Glutamatergic neuron (in vitro differentiated cells): ENCODE measurements at places on chromosomes 12 and 14. TPM values are rescaled to one million over a fixed set of nuclear protein-coding genes. Genes with fewer than 3 reads are reported as not detected.
A peak's percentile ranks its signal among the peaks of the same experiment; 100 is the strongest.

GRCh38 chr14:62629176-62629725 is 416.0 kb downstream of the KCNH5 start:
- DNase-seq = no peak

B4GALNT1 gene
- 83.9 TPM for total RNA-seq

DNA sequence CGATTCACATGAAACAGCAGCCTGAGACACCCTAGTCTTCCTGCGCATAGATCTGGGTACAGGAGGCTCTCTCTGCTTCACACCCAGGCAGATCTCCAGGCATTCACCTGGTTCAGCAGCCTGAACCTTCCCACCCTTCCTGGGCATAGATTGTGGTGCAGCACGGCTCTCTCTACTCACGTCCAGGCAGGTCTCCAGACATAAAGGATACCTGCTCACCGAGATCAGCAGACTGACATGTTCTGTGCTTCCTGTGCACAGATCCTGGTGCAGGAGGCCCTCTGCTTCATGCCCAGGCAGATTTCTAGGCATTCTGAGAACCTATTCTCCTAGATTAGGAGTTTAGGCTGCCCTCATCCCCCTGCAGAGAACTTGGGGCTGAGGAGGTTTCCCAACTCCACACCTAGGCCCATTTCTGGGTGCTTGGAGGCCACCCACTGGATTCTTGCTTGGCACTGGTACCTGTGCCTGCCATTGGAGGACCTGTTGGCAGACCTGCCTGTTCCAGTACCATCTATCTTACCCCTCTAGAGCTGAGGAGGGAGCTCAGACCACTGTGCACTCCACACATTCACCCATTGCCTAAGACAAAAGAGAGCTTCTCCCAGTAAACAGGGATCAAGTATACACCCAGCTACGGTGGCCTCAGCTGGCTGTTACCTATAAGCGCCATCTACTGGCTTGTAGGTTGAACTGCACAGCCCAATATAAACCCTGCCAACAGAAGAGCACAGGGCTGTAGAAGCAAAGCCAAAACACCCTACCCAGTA is 28.0 kb upstream of the GARIN6 start:
- peak; percentile 40 for DNase-seq

DNA sequence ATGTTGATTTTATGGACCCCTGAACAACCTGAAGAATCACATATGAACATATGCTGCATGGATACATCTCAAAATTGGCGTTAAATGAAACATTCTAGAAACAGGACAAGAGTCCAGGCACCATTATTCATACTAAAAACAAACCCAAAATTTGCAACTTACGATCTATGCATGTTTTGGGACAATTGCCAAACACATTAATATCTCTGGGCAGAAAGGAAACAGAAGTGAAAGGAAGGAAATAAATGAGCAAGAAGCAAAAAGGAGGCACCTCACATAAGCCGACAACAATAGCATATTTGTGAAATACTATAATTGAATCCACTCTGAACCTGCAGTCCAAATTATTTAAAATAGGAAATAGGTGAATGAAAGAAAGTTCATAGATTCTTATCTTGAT is 1505.3 kb downstream of the AACS start:
- DNase-seq = no peak

A2ML1 gene
- total RNA-seq = not detected

PLEKHD1 gene
- 1.3 TPM for total RNA-seq

DNA sequence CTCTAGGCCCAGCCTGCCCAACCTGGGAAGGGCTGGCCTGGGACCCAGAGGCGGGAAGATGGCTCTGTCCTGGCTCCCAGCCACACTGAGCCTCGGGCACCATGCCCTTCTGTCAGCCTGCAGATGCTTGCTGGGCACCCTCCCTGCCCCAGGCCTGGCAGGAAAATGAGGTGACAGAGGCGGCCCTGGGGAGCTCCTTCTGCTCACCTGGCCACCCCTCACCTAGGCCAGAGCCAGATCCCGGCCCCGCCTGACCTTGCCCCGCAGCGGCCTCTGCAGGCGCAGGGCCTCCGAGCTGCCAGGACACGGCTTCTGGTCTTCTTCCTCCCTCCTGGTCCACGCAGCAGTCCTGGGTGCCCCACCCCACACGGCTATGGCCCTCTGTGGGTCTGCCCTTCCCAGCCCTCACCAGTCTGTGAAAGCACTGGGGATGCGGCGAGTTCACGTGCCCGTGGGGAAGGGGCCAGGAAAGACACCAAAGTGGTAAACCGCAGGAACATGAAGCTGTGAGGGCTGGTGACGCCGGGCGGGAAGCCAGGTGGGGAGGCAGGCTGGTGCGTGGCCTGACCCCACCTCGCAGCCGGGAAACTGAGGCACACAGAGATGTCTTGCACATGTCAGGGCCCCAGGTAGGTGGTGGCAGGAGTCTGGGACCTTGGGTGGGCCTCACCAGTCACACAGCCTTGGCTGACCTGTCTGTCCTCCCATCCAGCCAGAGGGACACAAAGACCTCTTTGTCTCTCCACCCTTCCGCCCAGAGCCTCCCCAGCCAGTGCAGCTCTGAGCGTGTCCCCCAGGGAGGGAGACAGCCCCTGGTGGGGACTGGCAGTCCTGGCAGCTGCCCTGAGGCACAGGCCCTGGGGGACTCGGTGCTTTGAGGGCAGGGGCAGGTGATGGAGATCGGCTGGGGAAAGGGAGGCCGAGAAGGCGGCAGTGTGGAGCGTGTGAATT is 12.8 kb downstream of the BAG5 start:
- DNase-seq = no peak

PNMA1 gene
- 145 TPM for total RNA-seq

- DNase-seq = no peak
These were observed 1.5 kb downstream of the VPS37B start for GRCh38 chr12:122894193-122895121.

- no peak for DNase-seq
These were observed 5.5 kb upstream of the TSPAN9 start for GRCh38 chr12:3071710-3072109.

GRCh38 chr14:78202163-78202562 is 32.0 kb downstream of the NRXN3 start:
- DNase-seq = no peak

NINJ2 gene
- total RNA-seq = 0.76 TPM

DNA sequence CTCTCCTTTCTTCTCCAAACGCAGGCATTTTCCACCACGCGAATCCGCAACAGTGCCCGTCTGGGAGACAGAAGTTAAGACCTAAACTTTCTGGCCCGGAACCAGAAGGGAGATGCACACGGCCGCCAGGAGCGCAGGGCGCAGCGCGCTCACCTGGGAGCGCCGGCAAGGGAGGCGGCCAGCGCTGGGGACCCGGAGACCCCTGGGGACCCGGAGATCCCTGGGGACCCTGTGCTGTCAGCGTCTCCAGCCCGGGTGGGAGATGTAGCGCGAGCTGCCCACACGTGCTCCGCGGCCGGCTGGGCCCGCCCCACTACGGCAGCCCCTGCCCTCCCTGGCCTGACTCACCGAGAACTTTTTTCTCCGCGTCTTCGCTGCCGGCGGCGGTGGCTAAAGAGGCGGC is 620 bp downstream of the YBX3 start:
- peak; percentile 42 for DNase-seq

GRCh38 chr12:109612975-109613502 is 39.4 kb downstream of the MVK start:
- no peak for DNase-seq

GRCh38 chr14:58100735-58101368 is 51.2 kb downstream of the ARMH4 start:
- no peak for DNase-seq

- no peak for DNase-seq
These were observed 125.7 kb downstream of the SCARB1 start for GRCh38 chr12:124737772-124738635.

- DNase-seq = peak; percentile 75
These were observed 914 bp upstream of the CCND2 start for GRCh38 chr12:4272424-4273272.

ESYT1 gene
- total RNA-seq = 144 TPM

SYNE3 gene
- total RNA-seq = 7.1 TPM

GRCh38 chr14:27205036-27205435 is 607.2 kb upstream of the NOVA1 start:
- DNase-seq = no peak

LAG3 gene
- 7.3 TPM for total RNA-seq

DNA sequence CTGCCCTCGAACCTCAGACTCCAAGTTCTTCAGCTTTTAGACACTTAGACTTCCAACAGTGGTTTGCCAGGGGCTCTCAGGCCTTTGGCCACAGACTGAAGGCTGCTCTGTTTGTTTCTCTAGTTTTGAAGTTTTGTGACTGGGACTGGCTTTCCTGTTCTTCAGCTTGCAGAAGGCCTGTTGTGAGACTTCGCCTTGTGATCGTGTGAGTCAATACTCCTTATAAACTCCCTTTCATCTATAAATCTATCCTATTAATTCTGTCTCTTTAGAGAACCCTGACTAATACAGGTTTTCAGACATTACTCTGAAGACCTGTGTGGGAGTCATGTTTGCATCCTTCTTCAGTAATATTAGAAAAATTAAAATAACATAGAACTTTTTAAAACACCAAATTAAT is 289.1 kb downstream of the RMST start:
- DNase-seq = no peak

- DNase-seq = no peak
These were observed 101.2 kb upstream of the EGLN3 start for GRCh38 chr14:34051966-34052657.

DNA sequence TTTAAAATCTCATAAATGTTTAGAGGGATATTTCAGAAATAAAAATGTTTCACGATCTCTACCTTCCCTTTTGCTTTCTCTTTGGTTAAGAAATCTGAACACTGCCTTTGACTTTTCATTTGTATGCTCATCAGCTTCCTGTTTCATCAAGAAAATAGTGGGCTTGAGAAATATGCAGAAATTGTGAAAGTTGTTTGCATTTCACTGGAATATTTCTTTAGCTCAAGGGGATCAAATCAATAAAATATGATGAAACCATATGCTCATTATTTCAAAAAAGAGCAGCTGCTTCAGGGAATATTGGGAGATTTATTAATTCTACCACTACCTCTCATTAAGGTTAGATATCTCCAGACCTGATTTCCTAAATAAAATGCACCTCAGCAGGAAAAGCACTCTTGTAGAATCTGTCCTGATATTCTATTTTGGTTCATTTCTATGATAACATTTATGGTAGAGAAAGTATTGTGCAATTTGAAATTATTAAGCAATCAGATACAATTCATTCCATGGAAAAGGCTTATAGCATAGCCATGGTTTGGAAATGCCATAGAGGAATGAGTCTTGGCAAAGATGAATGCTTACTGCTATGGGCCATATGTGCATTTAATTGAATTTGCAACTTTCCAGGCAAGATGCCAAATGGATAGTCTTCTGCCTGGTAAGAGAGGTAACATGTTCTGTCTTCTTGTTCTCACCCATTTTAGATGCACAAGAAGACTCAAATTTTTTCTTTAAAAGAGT is 212.6 kb upstream of the SLC16A7 start:
- no peak for DNase-seq

DNA sequence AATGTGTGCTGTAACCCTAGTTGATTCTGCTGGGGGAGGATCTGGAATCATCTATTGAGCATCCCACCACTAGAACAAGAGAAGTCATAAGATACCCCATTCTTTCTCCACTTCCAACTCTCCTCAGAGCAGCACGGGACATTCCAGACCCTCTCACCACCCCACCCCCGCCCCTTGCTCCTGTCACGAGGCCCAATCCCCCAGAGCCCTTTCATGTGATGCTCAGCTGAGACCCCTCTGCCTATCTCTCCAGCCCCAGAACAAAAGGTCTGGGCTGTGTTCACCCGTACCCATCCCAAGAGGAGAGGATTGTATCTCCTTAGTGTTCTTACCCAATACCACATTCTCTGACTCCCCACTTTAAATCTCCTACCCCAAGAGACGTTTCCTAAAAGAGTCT is 602 bp downstream of the PMEL start:
- peak; percentile 62 for DNase-seq

MYH6 gene
- total RNA-seq = not detected

IFI27 gene
- total RNA-seq = 3.7 TPM

PMCH gene
- not detected for total RNA-seq

GRCh38 chr14:51481643-51482042 is 170.1 kb upstream of the FRMD6 start:
- DNase-seq = no peak

- DNase-seq = no peak
These were observed 31.0 kb downstream of the HCFC2 start for GRCh38 chr12:104095289-104095688.

DNA sequence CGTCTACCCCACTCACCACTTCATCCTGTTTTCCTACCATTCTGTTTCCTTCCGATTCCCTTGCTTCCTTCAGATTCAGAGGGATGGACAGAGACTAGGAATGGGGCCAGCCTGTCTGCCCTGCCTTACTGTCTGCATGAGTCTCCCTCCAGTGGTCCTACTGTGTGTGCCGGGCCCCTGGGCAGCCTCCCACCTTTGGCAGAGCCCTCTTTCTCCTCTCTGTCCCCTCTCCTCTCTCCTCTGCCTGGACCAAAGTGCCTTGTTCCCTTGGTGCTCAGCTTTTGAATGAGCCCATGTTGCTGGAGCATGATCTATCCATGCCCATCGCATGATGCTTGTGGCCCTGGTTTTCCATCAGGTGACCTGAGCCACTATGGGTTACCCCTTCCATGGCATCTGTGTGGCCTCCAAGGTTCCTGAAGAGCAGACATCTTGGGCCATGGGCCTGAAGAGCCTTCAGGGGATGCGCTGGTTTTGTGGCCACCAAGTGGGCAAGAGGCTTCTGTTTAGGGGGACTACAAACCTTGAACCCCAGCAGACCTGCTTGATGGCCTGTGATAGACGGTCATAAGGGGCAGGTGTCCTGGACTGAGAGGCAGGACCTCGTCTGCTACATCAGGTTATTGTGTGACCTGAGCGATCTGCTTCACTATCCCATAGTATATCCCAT is 54.2 kb upstream of the BCL11B start:
- DNase-seq = no peak

- no peak for DNase-seq
These were observed 130.7 kb downstream of the TSPAN9 start for GRCh38 chr12:3207858-3208257.
